KG1 (cell line): ENCODE measurements at places on chromosomes 5 and 9.

DNA sequence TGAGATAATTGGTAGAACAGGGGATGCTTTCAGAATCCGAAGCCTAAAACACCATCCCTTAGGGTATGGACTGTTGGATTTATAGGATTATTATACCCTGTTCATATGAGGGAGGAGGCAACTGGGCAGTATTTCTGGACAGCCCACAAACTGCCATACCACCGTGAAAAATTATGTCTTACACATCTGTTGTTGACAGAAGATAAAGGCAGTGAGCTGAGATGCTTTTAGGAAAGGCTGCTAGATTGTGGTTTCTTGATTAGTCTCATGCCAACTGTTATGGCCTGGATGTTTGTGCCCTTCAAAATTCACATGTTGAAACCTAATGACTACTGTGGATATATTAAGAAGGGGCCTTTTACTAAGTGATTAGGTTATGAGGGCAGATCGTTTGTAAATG lies 83.7 kb upstream of the DHFR start:
- no peak for DNase-seq

DNA sequence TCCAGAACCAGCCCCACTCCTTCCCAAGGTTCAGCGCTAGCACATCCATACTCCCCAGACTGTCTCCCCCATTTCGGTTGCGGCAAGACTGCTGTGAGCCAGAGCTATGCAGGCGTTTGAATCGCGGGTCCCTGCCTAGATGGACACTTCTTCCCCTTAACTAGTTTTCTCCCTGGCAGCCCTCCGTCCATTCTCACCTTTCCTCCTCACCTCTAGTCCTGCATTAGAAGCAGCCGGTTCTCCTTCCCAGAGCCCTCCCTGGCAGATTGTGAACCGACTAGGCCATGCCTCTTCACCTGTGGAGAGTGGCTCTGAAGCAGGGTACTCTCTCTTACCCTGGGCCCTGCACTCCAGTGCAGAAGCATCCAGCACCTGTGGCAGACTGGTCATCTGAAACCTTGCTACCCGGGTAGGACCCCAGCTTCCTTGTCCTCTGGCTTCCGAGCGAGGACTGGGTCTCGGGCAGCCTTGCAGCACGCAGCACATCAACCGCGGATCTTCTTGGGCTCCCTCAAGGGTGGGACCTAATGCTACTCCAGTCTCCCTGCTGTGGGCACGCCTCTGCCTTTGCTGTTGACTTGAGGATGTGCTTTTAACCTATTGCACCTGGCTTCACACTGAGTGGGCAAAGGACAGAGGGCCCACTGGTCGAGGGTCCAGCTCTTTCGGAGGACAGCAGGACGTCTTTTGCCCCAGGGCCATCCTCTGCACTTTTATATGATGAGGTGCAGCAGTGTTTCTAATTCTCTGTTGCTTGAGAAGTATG lies 183.6 kb downstream of the AOPEP start:
- DNase-seq = no peak

GRCh38 chr9:114089206-114089840 lies 9.8 kb downstream of the KIF12 start:
- no peak for DNase-seq

DNA sequence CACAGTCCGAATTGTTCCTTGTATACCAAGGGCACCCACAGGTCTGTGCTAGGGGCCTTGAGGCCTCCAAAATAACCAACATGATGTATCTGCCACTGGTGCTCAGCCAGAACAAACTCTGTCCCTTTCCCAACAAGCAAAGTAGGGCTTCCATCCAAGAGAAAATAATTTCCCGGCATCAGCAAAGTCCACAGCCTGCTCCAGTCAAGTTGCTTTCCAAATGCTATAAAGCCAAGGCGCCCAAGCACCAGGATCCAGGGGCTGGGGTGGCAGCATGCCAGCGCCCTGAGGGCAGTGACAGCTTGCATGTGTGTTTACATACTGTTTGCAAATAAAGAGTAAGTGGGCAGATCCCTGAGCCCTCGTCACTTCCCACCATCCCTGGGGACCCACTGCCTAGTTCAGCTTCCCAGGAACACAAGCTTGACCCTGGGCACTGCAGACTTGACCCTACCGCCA lies 155.9 kb downstream of the ERCC6L2 start:
- DNase-seq = no peak

DNA sequence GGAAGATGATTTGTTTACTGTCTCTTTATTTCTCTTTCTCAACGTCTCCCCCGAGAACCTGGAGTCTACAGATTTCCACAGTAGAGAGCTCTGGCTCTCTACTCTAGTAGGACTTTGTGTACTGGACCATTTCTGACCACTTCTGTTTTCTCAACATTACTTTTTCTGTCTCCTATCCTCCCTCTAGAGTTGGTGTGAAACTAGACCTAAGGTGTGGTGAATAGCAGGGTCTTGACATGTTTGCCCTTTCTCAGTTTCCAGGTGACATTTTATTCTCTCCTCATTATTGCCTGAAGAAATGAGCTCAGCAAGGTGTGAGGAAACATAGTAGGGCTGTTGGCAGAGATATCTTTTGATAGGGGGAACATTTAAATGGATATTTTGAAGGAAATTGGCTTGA lies 62.1 kb upstream of the IL6ST start:
- no peak for DNase-seq

- DNase-seq = no peak
Observed at GRCh38 chr9:31597977-31598376, 786.5 kb upstream of the ACO1 start.

DNA sequence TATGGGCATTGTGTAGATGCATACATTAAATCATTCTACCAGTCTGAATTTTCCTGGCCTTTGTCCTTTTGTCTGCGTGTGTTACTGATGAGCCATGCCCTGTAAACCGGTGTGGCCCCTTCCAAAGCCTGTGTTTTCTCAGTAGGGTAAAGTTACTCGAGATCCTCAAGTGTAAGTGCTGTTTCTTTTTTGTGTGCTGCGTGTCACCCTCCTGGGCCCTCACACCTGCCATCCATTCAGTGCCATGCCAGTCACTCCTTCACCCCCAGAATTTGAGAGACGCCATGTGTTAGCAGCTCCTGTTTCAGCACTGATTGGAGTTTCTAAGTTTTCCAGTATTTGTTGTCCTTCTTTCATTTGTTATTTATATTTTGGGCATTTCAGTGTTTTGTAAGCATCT lies 288.2 kb downstream of the FANCC start:
- DNase-seq = no peak

DNA sequence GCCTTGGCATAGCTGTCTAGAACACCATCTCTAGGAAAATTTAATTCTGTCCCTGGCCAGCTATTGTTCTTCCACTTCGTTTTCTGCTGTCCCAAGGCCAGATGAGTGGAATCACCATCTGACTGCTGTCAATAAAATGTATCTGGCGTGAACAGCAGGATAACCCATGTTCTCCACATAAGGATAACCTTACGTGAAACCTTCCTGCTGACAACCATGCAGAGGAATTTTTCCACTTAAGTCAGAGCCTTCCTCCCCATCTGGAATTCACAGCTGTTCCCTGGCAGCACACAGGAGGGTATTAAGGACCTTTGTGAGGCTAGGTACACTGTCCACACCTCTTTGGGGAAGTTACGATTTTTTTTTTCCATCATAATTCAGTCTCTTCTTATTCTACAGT lies 28.6 kb downstream of the RNF44 start:
- DNase-seq = no peak

GRCh38 chr9:128062846-128063831 lies 4.0 kb downstream of the NAIF1 start:
- no peak for DNase-seq

GRCh38 chr5:57832875-57833274 lies 350.3 kb upstream of the ACTBL2 start:
- no peak for DNase-seq

DNA sequence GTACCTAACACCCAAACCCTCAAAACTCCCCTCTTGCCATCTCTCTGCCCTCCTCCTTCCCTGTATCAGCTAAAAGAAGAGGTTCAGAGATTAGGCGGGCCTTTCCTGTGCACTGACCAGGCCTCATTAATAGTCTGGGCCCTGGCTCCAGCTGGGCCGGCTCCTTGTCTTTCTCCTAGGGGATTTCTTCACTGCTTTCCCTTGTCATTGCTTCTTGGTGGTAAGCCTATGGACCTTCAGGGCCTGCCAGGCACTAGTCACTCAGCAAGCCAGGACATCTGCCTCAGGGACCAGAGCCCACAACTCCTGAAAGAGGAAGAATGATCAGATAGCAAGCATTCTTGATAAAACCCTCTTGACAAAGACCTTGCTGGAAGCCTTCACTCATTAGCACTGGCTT lies 50.9 kb downstream of the MRRF start:
- DNase-seq = no peak

GRCh38 chr9:36913393-36914211 lies 120.5 kb downstream of the PAX5 start:
- no peak for DNase-seq
